ENCODE measurements at places on chromosomes 2 and 18.

GRCh38 chr2:239072786-239073185 lies 224.9 kb downstream of the TWIST2 start:
- DNase-seq: no peak

GRCh38 chr2:205002390-205002789 lies 457.1 kb downstream of the PARD3B start:
- DNase-seq: no peak

GRCh38 chr2:203960811-203961210 lies 24.2 kb downstream of the ICOS start:
- DNase-seq: no peak

- DNase-seq: no peak
Measured at GRCh38 chr2:157192445-157193423, 64.8 kb upstream of the GALNT5 start.

- DNase-seq: no peak
Measured at GRCh38 chr18:41875094-41875780, 79.8 kb upstream of the PIK3C3 start.

- no peak for DNase-seq
Measured at GRCh38 chr18:46155641-46156051, 51.5 kb downstream of the HAUS1 start.

GRCh38 chr2:85163675-85164074 lies 30.5 kb downstream of the TCF7L1 start:
- DNase-seq: no peak

DNA sequence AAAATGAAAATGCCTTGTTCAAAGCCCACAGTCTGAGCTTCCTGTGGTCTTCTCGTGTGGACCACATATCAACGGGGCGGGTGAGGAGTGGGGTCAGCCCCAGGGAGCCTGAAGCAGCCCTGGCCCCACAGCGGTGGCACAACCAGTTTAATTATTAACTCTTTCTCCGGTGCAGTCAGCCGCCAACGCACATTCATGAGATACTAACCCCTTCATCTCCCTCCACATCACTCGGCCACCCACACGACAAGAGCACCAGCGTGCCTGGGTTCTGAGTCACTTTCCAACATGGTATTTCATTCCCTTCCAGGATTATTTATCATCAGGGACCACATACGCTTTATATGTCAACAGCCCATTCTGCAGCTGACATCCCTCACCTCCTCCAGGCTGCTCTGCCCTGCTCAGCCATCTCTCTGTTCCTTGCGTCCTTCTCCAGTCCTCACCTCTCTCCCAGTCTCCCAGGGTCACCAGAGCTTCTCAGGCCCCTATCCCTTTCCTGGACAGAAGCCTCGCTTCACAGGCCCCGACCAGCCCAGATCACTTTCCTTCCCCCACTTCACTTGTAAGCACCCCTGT lies 48.0 kb upstream of the ID2 start:
- DNase-seq: no peak

DNA sequence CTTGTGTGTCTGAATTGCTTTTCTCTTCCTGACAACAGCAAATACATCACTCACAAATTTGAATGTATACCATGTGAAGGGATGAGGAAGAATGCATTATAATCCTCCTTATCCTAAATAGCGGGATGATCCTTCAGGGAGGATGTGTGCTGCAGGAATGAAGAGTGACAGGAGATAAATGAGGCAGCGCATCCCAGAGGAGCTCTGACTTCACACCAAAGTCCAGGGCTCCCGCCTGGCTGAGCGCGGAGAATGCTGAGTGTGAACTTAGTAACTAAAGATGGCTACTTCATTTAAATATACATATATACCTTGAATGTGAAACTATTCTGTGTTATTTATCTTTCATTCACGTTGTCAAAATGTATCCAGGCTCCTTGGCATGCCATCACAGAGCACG lies 145.2 kb upstream of the TPO start:
- no peak for DNase-seq

DNA sequence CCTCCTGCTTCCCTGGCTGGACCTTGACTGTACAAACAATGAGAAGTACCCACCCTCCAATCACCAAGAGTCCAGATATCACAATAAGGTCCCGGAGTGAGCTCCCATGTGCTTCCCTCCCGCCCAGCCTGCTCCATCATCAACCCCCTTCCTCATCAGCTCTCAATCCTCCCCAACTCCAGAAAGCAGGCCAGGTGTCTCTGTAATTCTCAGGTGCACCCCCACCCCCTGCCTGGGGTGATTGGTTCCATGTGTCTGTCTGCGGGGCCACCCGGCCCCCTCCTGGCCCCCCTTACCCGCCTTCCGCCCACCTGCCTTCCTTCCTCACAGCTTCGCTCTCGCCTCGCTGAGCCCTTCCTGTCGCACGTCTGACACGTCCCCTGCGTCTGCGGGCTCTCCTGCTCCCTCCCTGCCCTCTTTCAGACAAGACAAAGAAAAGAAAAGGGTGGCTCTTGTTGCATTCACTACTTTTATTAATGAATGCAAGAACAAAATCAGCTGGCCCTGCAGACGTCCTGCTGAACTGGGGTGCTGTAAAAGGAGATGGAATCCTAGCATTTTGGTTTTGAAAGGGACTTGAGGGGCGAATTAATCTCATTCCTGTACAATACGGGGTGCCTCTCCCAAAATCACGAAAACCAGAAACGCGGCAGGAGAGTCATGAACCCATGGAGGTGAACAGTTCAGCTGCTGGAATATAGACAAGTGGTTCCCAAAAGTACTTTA lies 26.5 kb upstream of the IGFBP2 start:
- DNase-seq: peak; percentile 67

DNA sequence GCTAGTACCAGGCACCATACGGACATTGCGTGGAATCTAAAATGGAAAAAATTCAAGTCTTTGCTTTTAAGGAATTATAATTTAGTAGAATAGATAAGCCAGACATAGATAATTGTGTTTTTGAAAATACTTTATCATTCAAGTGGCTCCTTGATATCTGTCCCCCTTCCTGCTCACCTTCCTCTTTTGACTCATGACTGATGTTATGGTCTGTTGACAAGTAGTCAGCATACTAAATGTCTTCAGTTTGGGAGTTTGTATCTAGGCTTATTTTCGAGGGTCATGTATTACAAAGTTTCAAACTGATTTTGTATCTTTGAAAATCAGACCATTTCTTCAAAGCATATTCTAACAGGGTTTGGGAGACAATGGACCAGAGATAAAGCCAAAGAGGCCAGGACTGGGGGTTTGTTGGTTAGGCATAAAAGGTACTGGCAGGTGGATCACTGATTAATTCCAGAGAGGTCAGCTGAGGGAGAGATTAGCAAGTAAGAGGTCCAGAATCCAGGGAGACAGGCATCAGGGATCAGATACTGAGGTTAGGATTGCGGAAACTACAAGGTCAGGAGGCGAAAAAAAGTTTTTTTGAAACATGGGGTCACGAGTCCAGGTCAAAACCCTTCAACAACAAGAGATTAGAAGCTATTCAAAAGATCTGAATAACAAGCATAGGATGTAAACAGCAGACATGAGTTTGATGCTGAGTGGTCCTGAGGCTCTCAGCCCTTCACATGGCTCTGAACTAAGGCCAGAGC lies 31.5 kb upstream of the KLHL14 start:
- peak; percentile 44 for DNase-seq

GRCh38 chr2:68907920-68908253 lies 36.7 kb upstream of the BMP10 start:
- no peak for DNase-seq

GRCh38 chr2:173076581-173077345 lies 1.1 kb downstream of the MAP3K20 start:
- DNase-seq: peak; percentile 61

DNA sequence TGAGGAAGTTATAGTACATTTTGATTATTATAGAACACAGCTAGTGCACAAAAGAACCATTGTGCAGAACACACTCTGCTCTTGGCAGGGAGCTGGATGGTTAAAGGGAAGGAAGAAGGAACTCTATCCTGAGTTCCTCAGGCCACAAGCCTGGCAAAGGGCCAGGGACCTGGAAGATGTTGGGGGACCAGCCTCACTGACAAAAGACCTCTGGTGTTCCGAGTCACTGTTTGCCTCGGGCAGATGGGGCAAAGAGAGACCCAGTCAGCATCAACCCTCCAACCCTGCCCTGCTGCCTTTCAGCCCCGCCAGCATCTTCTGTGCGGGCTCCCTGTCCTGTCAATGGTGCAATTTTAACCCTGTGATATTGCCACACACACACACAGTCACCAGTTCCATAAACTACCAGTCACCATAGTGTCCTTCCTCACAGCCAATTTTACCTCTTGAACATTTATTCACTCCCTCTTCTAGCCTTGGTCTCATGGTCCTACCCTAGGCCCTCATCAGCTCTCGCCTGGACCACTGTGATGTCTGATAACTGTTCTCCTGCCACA lies 21.9 kb downstream of the NEMP2 start:
- no peak for DNase-seq

GRCh38 chr2:11018651-11019185 lies 107.0 kb downstream of the KCNF1 start:
- no peak for DNase-seq

- no peak for DNase-seq
Measured at GRCh38 chr2:115294999-115295398, 852.6 kb downstream of the DPP10 start.

DNA sequence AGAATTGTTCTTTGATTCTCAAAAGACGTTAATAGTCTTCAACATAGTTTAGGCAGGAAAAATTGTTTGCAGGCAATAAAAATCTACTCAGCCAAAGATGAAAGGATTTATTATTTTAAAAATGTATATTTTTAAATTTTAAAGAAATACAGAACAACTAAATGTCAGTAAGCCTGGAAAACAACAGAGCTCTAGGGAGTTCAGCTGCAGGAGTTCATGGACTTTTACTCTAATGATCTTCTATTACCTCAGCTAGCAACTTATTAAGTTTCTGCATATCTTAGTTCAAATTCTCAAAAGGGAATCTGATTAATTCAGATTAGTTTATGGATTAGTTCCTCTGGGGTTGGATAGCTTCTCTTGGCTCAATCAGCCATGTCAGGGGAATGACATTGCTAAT lies 17.9 kb upstream of the XIRP2 start:
- DNase-seq: no peak

DNA sequence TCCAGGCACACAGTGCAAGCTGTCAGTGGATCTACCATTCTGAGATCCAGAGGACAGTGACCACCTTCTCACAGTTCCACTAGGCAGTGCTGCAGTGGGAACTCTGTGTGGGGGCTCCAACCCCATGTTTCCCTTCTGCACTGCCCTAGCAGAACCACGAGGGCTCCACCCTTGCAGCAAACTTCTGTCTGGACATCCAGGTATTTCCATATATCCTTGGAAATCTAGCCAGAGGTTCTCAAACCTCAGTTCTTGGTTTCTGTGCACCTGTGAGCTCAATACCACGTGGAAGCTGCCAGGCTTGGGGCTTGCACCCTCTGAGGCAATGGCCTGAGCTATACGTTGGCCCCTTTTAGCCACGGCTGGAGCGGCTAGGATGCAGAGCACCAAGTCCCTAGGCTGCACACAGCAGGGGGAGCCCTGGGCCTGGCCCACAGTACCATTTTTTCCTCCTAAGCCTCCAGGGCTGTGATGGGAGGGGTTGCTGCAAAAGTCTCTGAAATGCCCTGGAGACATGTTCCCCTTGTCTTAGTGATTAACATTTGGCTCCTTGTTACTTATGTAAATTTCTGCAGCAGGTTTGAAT lies 77.5 kb downstream of the MAP4K3 start:
- DNase-seq: no peak

DNA sequence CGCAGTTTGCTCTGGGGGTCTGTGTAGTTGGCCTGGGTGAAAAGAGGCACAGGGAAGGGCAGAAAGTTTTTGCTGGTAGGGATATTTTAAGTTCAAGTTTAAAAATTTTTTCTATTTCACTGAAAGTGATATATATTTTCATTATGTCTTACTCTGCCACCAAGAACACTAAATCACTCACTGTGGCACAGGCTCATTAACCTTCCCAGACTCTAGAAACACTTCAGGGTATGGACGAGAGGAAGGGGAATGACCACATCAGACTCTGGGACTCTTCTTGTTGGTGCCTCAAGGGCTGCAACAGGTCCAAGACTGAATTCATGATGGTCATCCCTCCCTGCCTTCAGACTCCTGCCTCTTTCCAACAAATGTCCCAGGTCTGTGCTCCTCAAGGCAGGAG lies 29.0 kb downstream of the INO80C start:
- no peak for DNase-seq

DNA sequence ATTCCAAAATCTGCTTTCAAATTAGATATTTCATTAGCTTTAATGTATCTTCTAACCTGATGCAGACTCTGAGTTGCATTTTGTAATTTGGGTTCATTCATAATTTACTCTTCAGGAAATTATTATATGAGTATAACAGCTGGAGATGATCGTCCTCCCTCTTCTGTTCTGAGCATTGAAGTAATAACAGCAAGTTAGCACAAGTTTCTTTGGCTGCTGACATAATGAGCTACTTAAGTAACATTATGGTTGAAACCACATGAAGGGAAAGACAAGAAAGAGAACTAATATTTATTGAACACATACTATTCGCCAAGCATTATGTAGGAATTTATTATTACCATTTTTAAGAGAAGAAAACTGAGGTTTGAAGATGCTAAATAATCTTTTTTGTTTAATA lies 75.1 kb downstream of the CPO start:
- no peak for DNase-seq

- no peak for DNase-seq
Measured at GRCh38 chr18:64956465-64956864, 794.3 kb upstream of the CDH7 start.

DNA sequence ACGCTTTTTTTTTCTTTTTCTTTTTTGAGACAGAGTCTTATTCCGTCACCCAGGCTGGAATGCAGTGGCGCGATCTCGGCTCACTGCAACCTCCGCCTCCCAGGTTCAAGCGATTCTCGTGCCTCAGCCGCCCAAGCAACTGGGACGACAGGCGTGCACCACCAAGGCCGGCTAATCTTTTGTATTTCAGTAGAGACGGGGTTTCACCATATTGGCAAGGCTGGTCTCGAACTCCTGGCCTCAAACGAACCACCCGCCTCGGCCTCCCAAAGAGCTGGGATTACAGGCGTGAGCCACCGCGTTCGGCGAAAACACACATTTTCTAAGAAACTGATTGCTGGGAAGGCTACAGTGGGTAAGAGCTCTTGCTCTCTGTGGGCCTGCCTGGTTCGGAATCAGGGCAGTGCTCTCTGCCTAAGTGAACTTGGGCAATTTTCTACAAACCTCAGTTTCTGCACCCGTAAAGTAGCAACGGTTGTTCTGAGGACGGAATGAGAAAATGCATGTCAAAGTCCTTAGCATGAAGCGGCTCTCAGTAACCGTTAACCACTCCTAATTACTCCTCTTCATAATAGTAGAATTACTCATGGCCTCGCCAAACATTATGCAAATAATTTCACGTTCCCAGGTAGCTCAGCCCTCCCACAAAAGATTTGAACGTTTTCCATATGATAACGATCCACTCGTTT lies 1.0 kb upstream of the PMAIP1 start:
- no peak for DNase-seq

DNA sequence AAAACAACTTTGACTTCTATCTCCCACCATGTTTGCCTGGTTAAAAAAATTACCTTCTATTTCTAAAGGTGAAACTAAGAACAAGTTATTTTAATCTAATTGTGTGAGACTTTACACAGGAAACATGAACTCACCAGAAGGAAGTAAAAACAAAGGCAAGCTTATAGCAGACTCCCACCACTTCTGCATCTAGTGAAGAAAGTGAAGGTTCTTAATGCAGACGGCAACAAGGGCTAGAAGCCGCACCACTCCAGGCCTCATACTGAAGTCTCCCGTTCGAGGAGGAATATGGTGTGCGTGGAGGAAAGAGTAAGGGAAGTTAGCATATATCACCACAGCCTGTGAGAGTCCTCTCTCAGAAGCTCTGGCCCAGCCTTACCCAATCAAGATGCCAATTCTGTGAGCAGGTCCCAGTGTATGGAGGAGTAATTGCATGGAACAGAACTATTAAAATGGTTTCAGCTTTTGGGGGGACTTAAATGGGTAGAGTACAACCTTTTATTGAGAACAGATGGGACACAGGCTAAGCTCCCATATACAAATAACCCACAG lies 958.7 kb downstream of the BCL11A start:
- DNase-seq: peak; percentile 2

Data from NAMALWA (cell line).